GM12892 (cell line): ENCODE measurements at places on chromosomes 3 and 15.

DNA sequence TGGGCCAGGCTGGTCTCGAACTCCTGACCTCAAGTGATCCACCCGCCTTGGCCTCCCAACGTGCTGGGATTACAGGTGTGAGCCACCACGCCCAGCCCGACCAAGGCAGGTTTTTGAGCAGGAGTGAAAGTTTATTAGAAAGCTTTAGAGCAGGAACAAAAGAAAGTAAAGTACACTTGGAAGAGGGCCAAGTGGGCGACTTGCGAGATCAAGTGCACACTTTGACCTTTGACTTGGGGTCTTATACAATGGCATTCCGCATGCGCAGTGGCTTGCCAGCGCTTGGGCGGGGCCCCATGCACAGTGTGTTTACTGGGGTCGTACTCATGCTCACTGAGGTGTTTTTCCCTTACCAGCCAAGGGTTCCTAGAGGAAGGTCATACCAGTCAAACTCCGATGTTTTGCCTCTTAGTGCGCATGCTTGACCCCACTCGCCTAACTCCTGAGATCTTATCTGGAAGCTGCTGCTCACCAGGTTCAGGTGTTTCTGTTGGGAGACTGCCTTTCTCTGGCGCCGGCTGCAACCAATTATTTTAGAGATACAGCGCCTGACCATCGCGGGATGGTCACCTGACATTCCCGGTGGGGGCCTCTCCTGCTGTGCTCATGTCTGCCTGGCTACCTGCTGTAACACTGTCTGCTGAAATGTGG, 46.9 kb upstream of the FLNB start:
- DNase-seq = no peak

GRCh38 chr3:73600293-73600938, 24.3 kb downstream of the PDZRN3 start:
- no peak for DNase-seq

DNA sequence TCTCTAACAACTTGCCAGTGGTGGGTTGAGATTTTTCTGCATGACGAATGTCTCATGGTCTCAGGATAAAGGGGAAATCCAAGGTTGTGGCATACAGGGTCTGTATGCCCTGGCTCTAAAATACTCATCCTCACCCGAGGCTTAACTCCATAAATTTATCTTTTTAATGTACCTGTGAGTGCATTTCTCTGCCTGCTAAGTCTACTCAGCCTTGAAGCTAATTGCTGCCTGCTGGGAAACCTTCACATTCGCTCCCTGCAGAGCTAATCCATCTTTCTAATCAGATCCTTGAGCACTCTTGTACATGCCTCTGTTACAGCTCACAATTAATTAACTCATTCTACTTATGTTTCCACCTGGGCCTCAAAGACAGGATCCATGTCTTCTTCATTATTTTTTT, 93.8 kb downstream of the CMSS1 start:
- DNase-seq = no peak

DNA sequence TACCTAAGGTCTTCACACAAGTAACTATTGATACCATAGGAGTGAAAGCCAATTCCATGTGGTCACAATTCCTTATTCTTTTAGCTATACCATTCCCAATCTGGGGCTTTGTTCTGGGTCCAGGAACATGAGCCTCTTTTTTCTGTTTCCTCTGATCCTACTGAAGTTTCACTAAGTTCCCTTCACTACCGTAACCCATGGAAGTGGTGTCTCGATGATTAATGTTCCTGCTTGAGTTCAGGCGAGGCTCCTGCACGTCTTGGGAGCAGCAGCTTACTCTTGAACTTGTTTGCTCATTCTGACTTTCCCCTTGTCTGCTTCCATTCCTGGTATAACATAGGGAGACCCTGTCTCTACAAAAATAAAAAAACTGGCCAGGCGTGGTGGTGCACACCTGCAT, 23.6 kb downstream of the ZNF592 start:
- no peak for DNase-seq

DNA sequence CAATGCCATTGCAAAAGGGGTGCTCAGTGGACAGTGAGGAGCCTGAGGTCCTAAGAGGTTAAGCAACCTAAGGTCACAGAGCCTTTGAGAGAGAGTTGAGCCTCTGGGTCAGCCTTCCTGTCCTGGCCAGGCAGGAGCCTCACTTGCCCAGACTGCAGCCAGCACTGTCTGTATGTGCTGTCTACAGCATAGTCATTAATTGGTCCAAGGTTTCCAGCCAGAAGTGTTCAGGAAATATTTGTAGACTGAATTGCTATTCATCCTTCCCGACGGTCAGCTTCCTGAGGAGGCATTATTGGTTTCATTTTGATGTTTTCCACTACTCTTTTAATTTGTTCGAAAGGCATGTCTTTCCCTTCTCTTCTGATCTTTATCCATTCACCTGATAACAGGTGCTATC, 8.1 kb downstream of the SEC13 start:
- no peak for DNase-seq
